ENCODE measurements at places on chromosomes 16 and 17.

DNA sequence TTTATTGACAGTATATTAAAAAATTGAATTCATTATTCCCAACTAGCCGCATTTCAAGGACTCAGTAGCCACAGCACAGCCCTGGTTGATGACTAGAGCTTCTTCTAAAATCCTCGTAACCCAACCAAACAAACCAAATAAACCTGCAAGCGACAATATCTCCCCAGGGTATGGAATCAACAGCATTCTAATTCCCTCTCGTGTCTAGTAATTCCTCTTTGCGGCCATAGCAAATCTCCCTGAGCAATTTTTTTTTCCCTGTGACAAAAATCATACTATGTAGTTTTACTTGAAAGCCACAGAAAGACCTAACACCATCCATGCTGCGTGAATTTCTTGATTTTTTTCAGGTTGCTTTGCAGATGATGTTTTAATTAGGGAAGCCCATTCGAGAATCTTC, 143.4 kb upstream of the MYOCD start:
- DNase-seq: no peak

DNA sequence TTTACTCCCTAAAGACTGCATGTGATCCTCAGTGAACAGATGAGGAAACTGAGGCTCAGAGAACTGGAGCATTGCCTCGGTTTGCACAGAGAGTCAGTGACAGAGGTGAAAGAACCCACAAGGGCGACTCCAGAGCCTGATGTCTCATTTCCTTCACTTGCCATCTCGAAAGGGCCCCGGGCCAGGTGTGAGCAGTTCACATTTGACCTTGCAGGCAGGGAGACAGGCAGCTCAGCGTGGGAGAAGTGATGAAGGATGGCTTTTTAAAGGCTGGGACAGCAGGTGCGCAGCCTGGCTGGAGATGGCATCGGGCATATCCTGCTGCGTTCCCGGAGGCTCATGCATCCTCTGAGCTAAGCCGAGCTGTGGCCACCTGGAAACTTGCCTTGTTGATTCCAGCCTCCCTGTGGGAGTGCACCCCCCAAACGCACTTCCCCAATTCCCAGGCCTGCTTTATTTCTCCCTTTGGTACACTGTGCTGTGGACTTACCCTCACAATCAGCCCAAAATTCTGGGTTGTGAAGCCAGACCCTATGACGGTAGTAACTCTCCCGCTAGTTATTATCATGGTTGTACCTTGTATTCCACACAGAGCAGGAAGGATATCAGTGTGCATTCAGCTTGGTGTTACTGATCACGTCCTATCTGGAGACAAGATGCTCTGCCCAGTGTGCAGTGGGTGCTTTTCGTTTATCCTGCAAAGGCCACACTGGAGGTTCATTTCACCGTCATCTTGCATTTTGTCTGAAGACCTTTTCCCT, 753.2 kb upstream of the EEF2KMT start:
- no peak for DNase-seq

DNA sequence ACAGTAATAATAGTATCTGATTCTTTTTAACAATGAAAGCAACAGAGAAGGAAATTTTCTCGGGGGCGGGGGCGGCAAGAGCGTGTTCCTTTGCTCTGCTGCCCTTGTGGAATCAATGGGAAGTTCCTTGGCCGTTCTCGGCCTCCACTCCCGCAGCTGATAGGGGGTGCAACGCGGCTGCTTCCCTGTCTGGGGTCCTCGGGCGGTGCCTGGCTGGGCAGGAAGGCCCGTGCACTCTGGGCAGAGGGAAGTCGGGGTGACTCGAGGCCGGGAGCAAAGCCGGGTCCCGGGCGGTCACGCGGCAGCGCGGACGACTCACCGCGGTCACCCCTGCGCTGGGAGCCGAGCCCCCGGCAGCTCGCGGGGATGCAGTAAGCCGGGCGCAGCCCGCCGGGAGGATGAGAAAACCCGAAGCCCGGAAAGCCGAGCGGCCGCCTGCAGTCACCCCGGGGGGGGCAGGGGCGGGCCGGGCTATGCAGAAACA, 2.5 kb downstream of the TUBB3 start:
- DNase-seq: no peak

DNA sequence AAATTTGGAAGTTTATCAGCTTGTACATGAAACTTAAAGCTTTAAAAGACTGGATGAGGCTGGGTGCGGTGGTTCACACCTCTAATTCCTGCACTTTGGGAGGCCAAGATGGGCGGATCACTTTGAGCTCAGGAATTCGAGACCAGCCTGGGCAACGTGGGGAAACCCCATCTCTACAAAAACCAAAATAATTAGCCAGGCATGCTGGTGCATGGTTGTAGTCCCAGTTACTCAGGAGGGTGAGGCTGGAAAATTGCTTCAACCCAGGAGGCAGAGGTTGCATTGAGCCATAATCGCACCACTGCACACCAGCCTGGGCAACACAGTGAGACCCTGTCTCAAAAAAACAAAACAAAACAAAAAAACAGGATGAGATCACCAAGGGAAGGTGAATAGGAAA, 209.5 kb downstream of the AATF start:
- DNase-seq: no peak

- DNase-seq: no peak
Measured at GRCh38 chr17:13114601-13115031, 96.8 kb upstream of the ELAC2 start.

- no peak for DNase-seq
Measured at GRCh38 chr17:81066072-81066471, 31.1 kb downstream of the BAIAP2 start.
